H4 (cell line): ENCODE measurements at places on chromosomes 2 and 18. TPM values are rescaled to one million over a fixed set of nuclear protein-coding genes. Genes with fewer than 3 reads are reported as not detected.

DOK6 gene
- total RNA-seq = 3.4 and 8.6 TPM in 2 replicates

CRYGB gene
- total RNA-seq = not detected in 2 replicates

TUBA3E gene
- 0.10 TPM in 1 of 2 replicates, not detected in the other for total RNA-seq

GPN1 gene
- 22.3 and 29.9 TPM in 2 replicates for total RNA-seq

STK39 gene
- total RNA-seq = 9.2 and 12.6 TPM in 2 replicates

LYPD1 gene
- 22.0 and 37.9 TPM in 2 replicates for total RNA-seq

HSBP1L1 gene
- 16.9 and 26.2 TPM in 2 replicates for total RNA-seq

STK16 gene
- 32.8 and 42.1 TPM in 2 replicates for total RNA-seq

GALNT14 gene
- 12.2 and 12.9 TPM in 2 replicates for total RNA-seq

LYG1 gene
- 0.12 and 0.15 TPM in 2 replicates for total RNA-seq

IHH gene
- not detected in 2 replicates for total RNA-seq

TMEM163 gene
- not detected in 2 replicates for total RNA-seq

MOCOS gene
- 18.7 and 19.0 TPM in 2 replicates for total RNA-seq

ANKZF1 gene
- total RNA-seq = 9.2 and 17.2 TPM in 2 replicates
